SK-N-DZ (cell line): ENCODE measurements at places on chromosomes 1 and 21.

DNA sequence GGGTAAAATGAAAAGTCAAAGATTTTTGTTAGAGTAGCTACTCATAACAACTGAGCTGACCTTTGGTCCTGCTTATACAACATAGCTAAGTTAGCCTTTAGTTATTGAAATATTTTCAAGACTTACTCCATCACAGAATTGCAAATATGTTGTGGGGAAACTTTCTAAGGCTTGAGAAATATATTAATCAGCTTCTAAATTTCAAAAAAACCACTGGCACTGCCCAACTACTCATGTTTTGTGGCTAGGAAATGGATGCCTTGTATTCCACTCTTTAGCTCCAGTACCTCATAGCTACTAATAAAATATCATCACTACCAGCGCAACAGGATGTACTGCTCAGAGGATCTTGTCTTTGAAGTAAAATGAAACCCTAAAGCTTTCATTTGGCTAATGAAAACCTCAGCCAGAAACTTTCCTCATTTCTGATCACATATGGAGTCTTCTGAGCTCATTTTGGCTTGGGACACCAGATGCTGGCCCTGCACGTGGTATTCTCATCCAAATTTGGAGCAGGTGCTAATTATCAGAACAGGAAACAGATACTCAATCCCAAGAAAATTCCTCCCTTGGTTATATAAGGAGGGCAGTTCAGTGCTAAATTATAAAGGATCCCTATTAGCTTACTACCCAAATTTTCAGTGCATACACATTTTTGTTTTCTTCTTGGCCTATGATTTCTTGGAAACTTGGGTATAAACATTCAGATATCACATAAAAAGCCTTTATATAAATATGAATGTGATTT lies 690.7 kb downstream of the ADGRL2 start:
- DNase-seq: no peak

DNA sequence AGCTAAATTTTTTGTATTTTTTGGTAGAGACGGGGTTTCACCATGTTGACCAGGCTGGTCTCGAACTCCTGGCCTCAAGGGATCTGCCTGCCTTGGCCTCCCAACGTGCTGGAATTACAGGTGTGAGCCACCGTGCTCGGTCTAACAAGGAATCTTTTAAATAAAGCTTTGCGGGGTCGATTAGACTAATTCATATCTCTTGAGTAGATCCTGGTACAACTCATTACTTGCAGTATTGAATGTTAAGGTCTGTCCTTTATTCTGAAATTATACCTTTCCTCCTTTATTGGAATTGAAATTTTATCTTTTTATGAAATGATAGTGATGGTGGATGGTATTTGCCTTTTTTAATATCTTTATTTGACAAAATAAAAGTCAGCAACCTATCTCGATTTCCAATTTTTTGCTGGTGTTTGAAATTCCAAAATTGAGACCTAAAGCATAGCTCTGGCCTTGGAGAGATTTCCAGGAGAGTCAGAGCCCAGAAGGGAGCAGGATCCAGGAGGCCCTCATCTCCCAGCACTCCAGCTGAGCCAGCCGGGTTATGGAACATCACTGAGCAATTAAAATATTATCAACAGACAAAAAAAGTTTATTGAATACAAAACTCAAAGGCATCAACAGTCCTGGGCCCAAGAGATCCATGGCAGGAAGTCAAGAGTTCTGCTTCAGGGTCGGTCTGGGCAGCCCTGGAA lies 4.7 kb downstream of the S100A2 start:
- DNase-seq: no peak

- DNase-seq: no peak
These were observed 33.2 kb downstream of the KCNK1 start for GRCh38 chr1:233647073-233647472.

- peak; percentile 48 for DNase-seq
These were observed 35.8 kb downstream of the PIK3CD start for GRCh38 chr1:9687120-9687873.

DNA sequence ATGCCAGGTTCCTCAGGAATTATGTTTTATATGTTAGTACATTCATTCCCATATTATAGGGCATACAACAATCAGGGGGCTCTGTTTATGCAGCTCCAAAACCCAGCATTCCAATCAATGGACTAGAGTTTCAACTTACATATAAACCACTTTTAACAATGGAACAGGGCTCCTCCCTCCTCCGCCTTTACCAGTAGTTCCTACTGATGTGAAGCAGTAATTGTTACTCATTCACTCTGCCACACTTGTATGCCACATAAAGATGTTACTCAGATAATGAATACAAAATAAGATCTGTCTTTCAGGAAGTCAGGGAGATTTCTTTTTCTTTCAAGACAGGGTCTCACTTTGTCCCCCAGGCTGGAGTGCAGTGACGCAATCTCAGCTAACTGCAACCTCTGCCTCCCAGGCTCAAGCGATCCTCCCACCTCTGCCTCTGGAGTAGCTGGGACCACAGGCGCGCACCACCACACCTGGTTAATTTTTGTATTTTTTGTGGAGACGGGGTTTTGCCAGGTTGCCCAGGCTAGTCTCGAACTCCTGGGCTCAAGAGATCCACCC lies 17.1 kb downstream of the ZNF281 start:
- no peak for DNase-seq
